ENCODE measurements at places on chromosomes 3 and 15.

DNA sequence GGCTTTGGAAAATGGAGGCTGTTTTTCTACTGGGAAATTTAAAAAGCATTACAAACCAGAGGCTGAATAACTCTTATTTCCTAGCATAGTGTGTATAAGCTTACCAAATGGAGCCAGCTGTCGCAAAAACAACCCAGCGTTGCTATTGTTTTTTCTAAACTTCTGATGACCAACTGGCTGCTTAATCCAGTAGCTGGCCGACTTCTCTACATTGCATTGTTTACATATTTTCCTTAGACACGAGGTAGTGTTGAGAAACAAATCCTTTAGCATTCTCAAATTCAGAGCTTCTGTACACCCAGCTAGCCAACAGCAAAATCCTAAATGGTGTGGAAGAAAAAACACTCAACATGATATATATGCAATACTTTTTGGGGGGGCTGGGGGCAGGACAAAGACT is 161.0 kb upstream of the ADAMTS9 start:
- no peak for DNase-seq

- no peak for DNase-seq
Observed at GRCh38 chr15:73322665-73323373, 45.9 kb downstream of the HCN4 start.

GRCh38 chr3:134294302-134295280 is 43.9 kb upstream of the RYK start:
- peak; percentile 57 for DNase-seq

DNA sequence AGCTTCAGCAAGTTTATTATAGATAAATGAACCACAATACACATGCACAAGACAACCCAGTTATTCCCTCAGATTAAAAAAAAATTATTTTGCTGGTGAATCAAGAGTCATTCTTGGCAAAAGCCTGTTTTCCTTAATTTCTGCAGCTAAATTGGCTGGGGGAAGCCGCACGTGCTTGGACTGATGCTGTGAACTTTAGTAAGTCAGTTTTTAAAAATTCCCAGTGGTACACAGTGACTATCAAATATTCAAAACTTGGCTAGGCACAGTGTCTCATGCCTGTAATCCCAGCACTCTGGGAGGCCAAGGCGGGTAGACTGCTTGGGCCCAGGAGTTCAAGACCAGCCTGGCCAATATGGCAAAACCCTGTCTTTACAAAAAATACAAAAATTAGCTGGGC is 23.9 kb downstream of the EHD4 start:
- no peak for DNase-seq

DNA sequence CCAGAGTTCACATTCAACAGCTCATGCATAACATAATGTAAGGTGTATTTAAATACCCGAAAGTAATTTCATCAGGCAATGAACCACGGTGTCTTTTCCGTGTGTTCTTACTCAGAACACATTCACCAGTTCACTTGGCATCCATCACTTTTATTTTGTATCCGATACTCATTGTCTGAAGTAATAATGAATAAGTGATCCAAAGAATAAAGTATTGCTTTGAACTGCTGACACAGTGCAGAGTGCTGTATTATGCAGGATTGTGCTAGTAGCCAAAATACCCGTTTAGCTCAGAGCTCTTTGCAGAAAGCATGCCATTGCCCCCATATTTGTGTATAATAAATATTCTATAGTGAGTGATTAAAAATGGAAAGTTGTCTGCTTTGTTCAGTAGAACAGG is 460.9 kb upstream of the KCNMB2 start:
- no peak for DNase-seq

DNA sequence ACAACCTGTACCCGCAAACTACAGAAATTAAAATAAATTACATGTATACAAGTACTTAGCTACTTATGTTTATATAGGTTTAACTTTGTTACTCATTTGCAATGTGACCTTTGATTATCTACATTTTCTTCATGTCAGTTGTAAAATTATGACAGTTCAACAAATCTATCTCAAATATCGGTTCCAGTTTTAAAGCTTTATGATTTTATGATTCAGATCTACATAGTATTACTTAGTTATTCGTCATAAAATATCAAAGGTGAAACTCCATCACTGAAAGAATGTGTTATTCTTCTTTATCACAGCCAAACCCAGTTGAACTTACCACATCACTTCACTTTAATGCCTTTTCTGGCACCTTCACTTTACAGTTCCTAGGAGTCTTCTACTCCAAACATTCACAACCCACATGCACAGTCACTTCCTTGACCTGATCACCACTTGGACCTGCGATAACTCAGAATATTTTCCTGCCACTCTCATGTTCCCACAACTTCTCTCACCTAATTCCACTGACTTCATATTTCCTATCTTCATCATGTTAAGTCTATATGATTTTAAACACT is 47.2 kb downstream of the SLITRK3 start:
- DNase-seq, result no peak

DNA sequence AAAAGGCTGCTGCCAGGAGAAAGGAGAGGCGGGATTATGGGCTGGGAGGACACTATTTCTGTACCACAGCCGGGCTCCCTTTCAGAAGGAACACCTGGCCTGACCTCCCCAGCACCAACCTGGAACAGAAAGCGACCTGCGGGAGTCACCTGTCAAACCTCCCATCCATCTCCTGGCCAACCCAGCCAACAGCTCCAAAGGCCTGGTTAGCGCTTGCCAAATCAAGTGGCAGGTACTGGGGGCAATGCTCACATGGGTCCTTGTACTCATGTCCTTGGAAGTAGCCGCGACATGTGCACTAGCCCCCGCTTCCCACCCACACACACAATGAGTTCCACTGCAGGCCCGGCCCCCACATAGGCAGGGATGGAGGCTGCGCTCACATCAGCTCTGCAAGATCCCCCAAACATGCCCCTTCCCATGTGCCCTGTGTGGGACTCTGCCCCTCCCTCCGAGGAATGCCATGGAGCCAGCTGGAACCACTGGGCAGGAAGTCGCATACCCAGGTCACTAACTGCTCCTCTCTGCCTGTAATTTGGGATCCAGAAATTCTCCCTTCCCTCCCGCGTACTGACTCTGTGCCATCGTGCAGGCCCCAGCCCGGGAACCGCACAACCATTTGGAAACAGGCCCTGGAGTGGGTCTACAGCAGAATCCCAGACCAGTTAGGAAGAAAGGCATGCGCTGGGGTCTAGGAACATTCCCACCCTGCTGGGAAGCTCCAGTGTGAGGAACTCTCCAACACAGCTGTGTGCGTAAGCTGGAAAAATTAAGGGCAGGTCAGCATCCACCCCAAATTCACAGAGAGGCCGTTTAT is 98.9 kb downstream of the LRIG1 start:
- DNase-seq, result no peak

DNA sequence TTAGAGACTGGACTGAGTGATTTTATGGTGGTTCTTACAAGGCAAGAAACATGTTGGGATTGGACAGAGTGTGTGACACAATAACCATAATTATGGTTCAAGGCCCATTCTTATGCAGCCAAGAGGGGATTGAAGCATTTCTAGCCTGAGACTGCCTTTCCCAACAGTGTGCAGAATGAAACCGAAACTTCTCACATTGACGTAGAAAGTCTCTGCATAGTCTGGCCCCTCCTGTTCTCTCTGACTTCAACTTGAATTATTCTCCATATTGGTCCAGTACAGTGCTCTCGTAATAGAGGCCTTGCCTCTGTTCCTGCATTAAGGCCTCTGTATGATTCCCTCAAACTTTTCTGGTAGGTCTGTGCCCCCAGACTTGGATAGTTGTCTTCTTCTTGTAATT is 138.3 kb downstream of the DIPK2A start:
- DNase-seq, result no peak

DNA sequence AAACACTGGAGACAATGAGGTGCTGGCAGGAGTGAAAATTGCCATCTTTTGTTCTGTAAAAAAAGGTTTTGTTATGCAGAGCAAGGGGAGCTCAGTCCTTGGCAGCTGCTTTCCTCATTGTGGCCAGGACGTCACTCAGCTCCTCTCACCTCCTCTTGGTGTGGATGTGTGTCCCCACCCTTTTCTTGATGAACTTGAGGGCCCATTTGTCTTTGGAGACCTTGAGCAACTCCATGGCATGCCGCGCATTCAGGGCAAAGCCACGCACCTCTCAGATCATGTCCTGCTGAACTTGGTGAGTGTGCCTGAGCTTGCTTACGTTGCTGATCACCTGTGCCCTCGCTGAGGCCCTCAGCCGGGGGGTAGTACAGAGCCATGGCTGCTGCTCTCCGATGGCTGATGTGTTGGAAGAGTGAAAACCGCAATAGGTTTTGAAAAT is 24.5 kb upstream of the BDH1 start:
- no peak for DNase-seq

DNA sequence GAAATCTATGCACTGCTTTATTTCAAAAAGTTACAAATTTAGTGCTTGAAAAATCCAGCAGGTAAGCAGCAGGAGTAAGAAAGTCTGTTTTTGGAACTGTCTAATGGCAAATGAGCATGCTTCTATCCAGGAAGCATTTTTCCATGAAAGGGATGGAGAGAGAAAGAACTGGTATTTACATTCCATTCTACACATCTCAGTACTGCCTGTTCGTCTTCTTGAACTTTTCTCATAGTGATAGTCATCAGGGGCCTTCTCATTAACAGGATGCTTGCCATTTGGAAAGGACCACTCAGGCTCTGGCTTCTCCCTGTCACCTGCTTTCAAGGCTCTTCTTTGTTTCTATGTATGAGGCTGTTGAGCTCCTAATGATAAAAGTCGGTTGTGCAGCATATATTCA is 267.3 kb upstream of the IL12A start:
- no peak for DNase-seq

- DNase-seq, result no peak
Observed at GRCh38 chr15:79675982-79676381, 220.8 kb downstream of the MTHFS start.

GRCh38 chr3:7615043-7615442 is 754.1 kb downstream of the GRM7 start:
- no peak for DNase-seq

- DNase-seq, result no peak
Observed at GRCh38 chr3:110419096-110419495, 652.5 kb upstream of the NECTIN3 start.

DNA sequence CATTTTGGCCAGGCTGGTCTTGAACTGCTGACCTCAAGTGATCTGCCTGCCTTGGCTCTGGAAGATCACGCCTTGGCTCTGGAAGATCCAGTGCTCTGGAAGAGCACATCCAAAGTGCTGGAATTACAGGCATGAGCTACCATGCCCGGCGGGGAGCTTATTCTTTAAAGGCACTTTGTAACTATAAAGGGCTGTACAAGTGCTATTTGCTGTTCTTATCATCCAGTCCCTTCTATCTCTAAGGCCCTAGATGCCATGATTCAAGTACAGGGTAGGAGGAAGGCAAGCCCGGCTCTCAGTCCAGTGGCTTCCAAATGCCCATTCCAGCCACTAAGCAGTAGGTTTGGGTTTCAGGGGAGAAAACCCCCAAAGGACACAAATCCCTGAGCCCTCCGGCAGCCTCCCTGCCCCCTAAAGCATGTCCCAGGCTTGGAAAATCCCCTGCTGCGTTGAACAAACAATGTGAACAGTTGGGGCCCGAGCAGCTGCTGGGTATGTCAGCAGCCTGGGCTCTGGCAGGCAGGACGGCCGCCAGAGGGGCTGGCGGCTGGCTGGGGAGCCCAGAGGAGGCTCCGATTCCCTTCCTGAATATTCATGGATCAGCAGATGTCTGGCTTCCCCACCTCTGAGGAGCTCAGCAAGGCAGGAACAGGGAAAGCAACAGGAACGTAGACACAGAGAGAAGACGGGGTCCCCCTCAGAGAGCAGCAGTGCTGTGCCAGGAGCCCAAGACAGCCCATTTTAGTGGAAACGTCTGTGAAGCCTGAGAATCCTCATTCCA is 7.7 kb downstream of the IGDCC4 start:
- DNase-seq, result no peak

DNA sequence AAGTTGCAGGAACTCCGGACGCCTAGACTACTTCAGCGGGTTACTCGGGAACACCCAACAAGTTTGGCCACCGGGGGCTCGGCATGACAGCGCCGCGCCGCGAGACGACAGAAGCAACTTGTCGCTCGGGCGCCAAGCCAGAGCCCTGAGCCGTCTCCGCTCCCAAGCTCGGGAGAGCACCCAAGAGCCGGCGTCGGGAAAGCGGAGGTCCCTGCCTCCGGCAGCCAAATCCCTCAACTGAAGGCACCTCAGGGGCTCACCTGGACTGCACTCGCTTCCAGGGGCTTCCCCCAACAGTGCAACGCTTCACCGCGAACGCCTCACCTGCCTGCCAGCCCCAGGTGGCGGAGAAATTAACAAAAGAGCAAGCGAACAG is 640 bp downstream of the MB21D2 start:
- DNase-seq, result peak; percentile 13

GRCh38 chr3:53833700-53834099 is 12.5 kb downstream of the CHDH start:
- no peak for DNase-seq

- no peak for DNase-seq
Observed at GRCh38 chr15:90580099-90580498, 50.4 kb downstream of the CRTC3 start.

GRCh38 chr15:66261056-66261455 is 7.5 kb upstream of the MEGF11 start:
- DNase-seq, result no peak

- DNase-seq, result no peak
Observed at GRCh38 chr3:51813539-51813938, 34.5 kb upstream of the IQCF6 start.

- no peak for DNase-seq
Observed at GRCh38 chr3:37028329-37028728, 35.0 kb downstream of the MLH1 start.

DNA sequence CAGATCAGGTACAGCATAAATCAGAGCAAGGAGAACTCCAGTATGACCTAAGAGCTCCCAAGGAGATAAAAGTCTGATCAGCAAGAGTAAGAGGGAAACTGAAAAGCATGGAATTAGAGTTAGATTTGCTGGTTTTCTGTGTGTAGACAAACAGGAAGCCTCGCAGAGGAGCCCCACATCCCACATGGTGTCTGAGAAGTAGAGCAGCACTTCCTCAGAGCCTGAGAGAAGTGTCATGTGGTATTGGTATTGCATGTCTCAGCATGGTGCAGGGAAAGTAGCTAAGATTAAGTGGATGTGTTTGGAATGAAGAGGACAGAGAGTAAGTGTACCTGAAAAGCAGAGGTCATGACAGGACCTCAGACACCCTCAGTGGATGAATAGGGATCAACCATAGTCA is 175.4 kb upstream of the GBE1 start:
- DNase-seq, result no peak

GRCh38 chr15:42784705-42785104 is 47.8 kb upstream of the CDAN1 start:
- no peak for DNase-seq

DNA sequence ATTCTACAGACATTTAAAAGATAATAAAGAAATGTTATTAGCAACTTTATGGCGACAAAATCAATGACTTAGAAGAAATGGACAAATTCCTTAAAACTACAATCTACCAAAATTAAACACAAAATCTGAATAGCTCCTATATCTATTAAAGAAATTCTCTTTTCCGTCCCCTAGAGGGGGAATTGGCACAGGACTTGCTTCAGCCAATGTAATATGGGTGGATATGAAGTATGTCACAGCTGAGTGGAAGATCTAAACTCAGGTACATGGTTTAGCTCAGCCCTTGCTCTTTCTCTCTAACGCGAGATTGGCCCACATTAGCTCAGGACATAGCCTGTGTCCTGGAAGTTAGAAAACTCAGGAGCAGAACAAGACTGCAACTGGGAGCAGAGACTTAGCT is 79.3 kb downstream of the DNAH12 start:
- no peak for DNase-seq

GRCh38 chr3:4751502-4752101 is 227.6 kb upstream of the BHLHE40 start:
- DNase-seq, result no peak

- DNase-seq, result no peak
Observed at GRCh38 chr3:194204042-194204987, 68.4 kb downstream of the HES1 start.

Measured in activated T-helper 2 cell treated with anti-CD3 and anti-CD28 coated beads, Interferon-gamma antibody, Interleukin-2, Interleukin-4, amounts not matched to agents 10 μg/mL and 5 μg/mL and 100 μg/mL, durations not matched to agents 14 hours and 24 hours and 36 hours (primary cell).